GOT3 (cell line): ENCODE measurements at places on chromosomes 7 and 10.

DNA sequence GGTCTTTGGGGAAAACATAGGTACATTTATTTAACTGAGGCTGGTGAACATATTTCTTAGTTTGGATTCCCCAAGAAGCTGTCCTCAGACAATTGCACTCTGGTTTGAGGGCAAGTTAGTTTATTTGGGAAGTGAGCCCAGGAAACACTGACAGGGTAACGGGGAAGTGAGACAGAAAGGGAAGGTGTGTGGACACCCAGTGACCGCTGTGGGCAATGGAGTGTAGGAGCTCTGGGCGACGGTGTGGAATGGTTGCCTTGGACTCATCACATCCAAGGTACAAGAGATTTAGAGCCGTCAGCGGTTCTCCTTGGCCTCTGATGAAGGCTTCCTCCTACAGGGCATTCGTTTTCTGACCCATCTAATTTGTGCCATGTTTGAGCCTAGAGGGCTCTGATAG lies 7.1 kb downstream of the MRC1 start:
- no peak for DNase-seq

GRCh38 chr10:5684971-5685763 lies 529 bp downstream of the TASOR2 start:
- no peak for DNase-seq

GRCh38 chr7:94655848-94656657 lies at the start of gene SGCE:
SGCE (minus strand) TSS chr7:94656133; CDS start chr7:94656098, 35 bp downstream.
- DNase-seq = peak; percentile 29

DNA sequence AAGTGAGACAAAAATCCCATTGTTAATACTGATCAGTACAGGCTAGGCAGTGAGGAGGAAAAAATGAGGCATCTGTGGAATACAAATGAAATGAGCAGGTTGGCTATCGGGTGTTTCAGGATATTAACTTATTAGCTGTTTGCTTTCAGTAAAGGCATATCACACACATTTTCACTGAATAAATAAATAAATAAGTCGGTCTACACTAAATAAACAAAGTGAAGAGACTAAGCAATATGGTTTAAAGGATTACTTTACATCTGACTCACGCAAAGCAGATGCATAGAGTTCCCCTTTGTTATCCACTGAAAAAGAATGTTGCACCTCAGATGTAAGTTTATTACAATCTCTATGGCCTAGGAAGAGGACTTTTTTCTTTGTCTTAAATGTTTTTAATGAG lies 6.3 kb upstream of the SEMA3A start:
- DNase-seq = no peak

- DNase-seq = no peak
These were observed 6.4 kb downstream of the AGMO start for GRCh38 chr7:15555381-15555859.

DNA sequence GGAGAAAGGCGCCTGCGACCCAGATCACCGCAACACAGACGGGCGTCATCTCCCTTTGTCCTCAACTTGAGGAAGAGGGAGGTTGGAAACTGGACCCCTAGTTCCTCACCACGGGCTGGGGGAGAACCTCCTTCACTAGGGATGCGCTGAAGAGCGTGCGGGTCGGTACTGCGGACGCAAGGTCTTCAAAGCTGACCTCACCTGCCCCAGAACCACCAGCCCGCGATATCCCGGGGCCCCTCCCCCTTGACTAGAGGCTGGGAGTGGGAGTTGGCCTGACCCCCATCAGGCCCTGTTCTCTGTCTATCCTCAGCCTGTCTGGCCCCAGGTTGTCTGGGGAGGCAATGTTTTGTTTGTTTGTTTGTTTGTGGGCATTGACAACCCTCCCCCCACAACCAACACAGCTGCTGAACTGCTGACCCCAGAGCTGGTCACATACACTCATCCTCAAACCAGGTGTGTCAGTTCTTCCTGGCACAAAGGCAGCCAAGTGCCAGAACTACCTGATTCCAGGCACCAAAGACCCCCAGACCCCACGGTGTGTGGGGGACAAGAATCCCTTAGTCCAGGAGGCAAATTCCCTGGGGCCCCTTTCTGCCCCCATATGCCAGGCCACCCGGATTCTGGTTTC lies 2.9 kb downstream of the NPM3 start:
- DNase-seq = no peak

- DNase-seq = no peak
These were observed 10.3 kb upstream of the PCBD1 start for GRCh38 chr10:70898687-70899086.

DNA sequence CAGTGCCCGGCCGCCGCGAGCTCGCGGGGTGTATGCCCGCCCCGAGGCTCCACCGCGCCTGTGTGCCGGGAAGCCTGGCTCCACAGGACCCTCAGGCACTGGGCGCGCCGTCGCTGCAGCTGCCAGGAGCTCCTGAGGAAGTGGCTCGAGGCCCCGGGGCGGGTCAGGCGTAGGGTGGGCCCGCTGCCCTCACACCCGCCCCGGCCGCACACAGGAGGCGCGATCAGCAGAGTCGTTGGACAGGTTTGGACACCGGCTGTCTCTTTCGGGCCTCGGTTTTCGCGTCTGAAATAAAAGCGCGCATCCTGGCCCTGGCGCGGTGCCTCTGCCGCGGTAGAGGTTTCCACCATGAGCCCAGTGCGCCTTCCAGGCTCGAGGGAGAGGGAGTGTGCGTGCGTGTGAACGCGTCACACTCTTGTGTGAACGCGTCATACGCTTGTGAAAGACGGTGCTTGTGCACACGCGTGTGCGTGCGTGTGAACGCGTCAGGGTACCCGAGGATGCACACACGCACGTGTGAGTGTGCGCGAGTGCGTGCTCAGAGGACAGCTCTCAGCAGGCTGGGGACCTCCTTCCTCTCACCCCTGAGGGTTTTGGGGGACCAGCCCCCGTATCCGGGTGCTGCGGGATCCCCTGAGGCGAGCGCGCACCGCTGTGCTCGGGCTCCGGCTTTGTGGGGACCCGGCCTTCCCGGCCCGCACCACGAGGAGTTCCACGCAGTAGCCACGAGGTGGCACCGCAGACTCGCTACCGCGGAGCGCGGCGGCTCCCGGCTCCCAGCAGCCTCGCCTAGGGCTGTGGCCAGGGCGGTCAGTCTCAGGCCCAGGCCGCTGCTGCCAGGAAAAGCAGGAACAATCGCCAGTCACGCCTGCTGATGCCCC lies 83.8 kb downstream of the BMS1 start:
- no peak for DNase-seq

DNA sequence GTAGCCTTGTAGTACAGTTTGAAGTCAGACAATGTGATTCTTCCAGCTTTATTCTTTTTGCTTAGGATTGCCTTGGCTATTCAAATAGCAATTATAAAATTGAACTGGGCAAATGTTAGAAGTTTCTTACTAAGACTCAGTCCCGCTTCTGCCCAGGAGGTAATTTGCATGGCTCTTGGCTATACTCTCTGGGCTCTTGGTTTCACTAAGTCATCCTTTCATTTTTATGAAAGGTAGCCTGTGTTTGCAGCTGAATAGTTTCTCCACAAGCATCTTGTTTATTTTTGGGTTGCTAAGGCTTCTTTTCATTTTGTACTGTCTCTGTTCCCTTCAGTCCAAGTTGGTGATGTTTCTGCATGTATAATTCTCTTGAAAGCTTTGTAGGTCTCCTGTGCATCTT lies 340.6 kb downstream of the SH2D4B start:
- no peak for DNase-seq

GRCh38 chr10:105291571-105291970 lies 650.5 kb downstream of the SORCS3 start:
- DNase-seq = no peak

DNA sequence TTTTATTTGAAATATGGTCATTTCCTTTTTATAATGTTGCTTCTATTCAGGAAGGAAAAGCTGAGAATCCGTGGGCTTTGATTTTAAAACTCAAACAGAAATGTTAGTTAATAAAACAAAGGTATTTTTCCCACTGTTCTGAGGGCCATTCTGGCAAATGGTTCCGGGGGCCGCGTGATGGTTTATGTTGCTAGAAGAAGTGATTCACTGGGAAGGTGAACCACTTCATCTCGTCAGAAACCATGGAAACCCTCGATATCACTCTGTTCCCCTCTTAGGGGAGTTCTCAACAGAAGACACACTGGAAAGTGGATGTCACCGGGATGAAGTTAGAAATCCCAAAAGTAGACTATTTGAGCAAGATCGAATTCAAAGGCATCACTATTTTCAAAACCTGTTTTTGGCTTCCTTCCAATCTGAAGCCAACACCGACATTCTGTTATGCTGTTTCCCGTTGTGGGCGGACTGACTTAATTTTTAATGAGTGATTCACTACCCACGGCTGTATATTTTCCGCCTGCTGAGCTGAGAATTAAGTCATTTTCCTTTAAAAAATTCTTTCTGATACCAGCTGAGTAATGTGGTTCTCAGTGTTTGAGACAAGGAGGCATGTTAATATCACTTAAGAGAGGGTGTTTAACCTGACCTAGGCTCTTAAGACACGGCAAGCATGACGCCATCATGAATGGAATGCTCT lies 84.1 kb downstream of the PTPRE start:
- DNase-seq = no peak

DNA sequence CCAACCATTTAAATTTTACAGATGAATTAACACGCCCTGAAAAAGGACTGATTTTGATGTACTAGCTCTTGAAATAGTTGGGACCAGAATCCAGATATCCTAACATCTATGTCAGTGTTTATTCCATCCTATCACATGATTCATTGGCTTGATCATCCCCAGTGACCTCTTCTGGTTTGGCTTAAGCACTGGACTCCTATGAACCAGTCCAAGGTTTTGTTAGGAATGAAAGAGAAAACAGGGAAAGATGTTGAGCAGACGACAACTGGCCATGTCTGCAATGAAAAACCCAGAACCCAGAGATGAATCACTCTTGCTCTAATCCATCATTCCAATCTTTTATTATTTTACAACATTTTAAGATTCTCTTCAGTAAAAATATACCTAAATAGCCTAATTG lies 1080.9 kb downstream of the SORCS1 start:
- DNase-seq = no peak

DNA sequence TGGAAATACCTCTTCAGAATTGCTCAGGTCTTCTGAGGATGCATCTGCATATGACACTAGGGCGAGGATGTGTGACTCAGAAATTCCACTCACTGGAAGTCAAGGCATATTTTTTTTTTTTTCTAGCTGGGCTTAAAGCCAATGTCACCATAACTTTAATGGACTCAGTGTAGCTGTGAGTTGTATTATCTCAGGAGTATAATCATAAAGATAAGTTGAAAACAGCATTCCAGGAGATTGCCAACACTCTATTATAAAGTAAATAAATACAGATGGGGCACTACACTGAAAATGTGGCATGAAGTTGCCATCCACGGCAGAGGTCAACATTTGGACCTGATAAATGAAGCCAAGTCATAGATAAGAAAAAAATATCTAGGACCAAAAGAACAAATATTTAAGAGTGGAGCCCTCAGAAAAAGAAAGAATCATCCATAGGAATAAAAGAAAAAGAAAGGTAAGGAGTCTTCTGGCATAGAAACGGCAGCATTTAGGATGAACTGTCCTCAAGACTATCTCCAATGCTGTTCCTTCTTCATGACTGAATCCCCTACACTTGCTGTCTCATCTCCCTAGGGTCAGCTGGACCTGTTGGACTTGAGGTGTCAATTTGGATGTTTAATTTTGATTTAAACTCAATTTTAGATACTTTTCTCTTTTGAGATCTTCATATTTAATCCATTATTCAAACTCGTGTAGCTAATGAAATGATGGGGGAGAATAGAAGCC lies 72.9 kb upstream of the CAV2 start:
- no peak for DNase-seq

DNA sequence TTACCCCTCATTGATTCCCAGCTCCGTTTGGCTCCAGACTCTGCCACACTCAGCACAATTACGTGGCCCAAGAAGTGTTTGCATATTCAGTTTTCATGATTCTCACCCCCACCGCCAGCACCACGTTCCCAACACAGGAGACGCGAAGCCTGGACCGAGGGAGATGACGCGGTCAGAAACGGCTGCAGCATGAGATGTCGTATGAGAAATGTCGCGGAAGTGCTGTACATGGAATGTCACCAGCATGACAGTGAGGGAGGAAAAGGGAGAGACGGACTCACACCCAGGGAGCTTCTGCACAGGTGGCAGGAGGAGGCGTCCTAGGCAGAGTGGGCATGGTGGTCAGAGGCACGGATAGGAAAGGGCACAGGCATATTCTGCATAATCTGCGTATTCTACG lies 188.3 kb downstream of the WDR37 start:
- no peak for DNase-seq

- no peak for DNase-seq
These were observed 27.4 kb downstream of the SCART1 start for GRCh38 chr10:133481086-133481643.

GRCh38 chr10:80152820-80153219 lies 20.3 kb downstream of the PLAC9 start:
- no peak for DNase-seq

GRCh38 chr10:44801383-44802327 lies 109.5 kb upstream of the TMEM72 start:
- no peak for DNase-seq

DNA sequence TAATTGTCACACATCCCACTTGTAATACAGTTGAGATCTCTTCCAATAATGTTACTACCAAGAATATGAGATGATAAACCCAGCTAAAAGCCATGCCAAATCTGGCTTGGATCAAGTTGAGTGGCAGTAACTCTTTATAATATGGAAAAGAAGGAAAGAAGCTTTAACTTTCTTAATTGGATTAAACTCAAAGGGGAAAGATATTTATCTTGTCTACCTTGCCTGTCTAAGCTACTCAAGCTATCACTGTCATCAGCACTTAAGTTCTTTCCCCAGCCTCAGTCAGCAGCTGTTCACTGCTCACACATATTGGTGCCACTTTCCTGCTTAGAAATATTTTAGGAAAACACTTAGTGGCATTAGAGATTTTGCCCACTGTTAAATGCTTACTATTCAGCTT lies 350.7 kb downstream of the IPMK start:
- no peak for DNase-seq

DNA sequence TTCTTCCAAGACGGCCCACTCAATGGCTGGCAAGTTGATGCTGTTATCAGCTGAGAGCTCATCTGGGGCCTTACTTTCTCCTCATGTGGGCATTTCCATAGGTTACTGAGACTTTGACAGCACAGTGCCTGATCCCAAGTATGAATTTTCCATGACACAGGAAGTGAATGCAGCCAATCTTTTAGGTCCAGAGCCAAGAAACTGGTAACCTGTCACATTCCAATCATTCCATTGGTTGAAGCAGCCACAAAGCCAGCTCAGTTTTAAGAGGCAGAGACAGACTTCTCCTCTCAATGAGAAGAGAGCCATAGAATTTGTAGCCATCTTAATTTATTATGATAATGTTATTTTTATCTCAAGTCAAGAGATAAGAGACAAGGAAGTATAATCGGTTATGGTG lies 775.5 kb downstream of the CNTNAP2 start:
- no peak for DNase-seq

DNA sequence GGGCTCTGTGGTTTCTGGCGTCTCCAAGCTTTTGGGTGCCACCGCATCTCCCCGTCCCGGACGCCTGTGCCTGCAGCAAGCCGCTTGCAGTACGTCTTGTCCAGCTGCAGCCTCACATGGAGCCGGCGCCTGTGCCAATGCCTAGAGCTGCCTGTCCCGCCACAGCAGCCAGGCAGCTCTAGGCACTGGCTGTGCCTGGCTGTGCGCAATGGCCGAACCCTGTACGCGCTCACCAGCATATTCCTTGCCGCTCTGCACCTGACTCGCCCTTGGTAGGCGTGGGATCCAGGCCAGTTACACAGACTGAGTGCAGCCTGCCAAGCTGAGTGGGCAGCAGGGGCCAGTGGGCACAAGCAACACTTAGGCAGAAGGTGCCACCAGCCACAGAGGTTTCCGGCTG lies 381.2 kb upstream of the SORCS1 start:
- DNase-seq = no peak

GRCh38 chr7:158263110-158263963 lies 324.3 kb downstream of the PTPRN2 start:
- DNase-seq = no peak

- no peak for DNase-seq
These were observed 134.5 kb downstream of the ST7 start for GRCh38 chr7:117087639-117088396.
